ENCODE measurements at places on chromosomes 16 and 17.

- no peak for DNase-seq
These were observed at the start of gene MT1F for GRCh38 chr16:56657555-56658326. MT1F (plus strand) TSS chr16:56657959; CDS start chr16:56658059, 100 bp downstream.

GRCh38 chr17:6328279-6328678 is 106.6 kb downstream of the AIPL1 start:
- no peak for DNase-seq

GRCh38 chr17:17742688-17743390 is 61.6 kb downstream of the RAI1 start:
- DNase-seq, result no peak

DNA sequence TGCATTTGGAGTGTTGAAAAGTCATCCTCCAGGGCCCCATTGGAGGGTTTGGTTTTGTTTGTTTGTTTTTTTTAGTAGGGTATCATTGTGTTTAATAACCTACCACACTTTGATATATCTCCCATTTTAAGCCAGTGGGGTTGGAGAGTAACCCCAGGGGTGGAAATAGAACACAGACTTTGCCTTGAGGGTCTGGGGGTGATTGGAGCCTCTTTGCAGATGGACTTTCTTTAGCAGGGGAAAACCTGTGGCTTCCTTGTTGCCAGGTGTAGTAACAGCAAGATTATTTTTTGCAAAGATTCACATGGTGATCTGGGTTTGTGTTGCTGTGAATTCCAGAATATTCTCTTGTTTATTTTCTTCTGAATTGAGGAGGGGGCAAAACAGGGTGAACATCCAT is 1.5 kb downstream of the ABCC1 start:
- no peak for DNase-seq

DNA sequence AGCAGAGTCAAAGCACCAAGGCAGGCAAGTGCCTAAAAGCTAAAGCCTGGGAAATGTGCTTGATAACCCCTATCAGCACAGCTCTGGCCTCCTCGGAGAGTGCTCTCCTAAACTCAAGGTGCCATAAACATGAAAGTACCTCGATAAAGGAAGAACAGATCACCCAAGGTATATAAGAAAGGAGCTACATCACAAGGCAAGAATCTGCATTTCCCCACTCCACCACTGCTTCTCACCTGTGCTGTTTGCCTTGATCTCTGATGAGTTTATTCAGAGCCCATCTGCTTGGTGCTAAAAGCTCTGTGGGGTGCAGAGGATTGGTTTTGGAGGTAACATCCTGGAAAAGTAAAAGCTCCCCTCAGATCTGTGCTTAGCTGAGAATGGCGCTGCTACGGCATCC is 449.5 kb upstream of the CDH5 start:
- DNase-seq, result no peak

DNA sequence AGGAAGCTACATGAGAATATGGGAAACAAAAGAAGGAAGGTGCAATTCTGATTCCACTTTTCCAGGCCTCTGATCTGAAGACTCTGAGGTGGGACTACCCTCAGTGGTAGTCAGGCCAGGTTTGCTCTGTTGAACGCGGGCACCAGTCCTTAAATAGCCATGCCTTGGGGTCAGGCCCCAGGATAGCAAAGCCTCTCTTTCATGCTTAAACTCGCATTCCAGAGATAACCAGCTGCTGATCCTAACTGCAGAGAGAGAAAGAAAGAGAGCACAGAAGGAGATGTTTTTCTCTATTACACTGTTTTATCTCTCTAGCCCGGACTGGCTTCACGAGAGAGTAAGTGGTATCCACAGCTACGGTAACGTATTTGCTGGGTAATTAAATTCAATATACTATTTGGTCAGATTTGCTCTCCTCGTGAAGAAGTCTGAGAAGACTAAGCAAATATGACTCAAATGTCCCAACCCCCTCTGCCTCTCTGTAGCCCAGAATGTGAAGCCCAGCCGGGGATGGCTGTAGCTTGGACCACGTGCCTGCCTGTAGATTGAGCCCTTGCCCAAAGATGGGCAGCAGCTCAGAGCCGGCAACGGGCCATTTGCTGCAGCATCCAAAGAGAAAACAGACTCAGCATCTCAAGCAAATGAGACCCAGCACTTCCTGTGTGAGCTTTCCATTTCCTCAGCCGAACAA is 122.2 kb downstream of the SMG6 start:
- no peak for DNase-seq

DNA sequence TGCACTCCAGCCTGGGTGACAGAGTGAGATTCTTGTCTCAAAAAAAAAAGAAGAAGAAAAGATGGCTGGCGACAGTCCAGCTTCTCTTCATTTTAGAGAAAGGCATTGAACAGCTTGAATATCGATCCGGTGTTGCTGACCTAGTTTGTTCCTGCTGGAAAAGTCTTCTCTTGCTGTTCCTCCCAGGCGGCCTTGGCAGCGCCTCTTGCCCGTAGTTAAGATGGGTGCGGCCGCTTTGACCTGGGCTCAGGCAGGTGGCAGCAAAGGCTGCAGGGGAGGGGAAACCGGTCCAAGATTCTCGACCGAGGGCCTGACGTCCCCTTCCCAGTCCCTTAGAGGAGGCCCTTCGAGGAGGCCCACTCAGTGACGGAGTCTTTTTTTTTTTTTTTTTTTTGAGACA is 3.8 kb upstream of the ZNF764 start:
- DNase-seq, result no peak

GRCh38 chr17:28018439-28019070 is 23.9 kb upstream of the NLK start:
- DNase-seq, result no peak

- DNase-seq, result no peak
These were observed 403.1 kb upstream of the CDH11 start for GRCh38 chr16:65524997-65525396.

GRCh38 chr16:49453983-49454382 is 80.4 kb downstream of the C16orf78 start:
- no peak for DNase-seq

DNA sequence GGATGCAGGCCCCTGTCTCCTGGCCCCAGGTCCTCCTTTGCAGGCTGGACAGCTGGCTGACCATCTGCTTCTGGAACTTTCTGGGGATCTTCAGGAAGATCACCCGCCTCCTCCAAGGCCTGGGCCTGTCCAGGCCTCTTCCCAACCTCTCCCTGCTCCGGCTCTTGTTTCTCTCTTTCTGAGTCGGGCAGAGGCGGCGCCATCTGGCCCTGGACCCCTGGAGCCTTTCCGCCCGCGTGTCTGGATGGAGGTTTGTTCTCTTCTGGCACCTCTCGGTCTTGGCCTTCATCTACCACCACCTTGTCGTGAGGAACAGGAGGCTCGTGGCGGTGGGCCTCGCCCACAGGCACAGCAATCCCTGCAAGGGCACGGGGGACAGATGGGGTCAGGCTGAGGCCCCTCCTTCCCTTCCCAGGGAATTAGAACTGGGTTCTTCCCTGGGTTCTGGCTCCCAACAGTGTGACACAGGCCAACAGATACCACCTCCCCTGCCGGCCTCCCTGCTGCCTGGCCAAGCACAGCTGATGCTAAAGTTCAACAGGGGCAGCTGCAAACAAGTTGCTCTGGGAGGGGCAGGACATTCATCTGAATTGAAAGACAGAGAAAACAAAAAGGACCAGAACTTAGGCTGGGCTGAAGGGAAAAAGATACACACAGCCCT is 13.3 kb downstream of the NDUFAF8 start:
- DNase-seq, result no peak

- no peak for DNase-seq
These were observed 35.9 kb upstream of the NUDT7 start for GRCh38 chr16:77686385-77686784.

- DNase-seq, result no peak
These were observed 154.0 kb upstream of the ASIC2 start for GRCh38 chr17:33447090-33447489.

DNA sequence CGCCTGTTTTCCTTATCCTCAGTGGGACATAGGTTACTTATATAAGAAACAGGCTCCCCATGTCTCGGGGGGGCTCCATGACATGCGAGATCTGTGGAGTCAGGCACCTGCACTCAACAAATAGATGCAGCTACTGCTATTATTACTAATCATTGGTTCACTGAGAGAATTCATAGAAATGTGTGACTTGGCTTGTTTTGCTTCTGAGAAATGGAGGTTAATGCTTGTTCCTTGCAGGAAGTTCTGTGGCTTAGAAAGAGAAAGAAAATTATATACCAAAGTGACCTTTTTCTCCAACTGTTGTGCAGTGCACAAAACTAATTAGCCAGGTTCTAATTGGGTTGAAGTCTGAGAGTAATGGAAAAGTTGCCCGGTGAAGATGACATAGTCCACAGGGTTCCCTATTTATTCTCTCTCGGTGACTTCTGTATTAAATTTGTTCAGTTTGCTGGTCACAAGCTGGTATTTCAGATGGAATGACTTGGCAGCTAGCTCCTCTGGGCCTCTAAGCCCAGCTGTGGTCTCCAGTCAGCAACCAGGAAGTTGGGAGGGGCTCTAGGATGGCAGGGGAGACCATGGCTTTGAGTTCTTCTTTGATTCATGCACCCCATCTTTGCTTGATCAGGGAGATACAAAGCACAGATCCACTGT is 17.6 kb upstream of the MAF start:
- DNase-seq, result no peak

- no peak for DNase-seq
These were observed 19.0 kb upstream of the GNG13 start for GRCh38 chr16:819336-820043.

DNA sequence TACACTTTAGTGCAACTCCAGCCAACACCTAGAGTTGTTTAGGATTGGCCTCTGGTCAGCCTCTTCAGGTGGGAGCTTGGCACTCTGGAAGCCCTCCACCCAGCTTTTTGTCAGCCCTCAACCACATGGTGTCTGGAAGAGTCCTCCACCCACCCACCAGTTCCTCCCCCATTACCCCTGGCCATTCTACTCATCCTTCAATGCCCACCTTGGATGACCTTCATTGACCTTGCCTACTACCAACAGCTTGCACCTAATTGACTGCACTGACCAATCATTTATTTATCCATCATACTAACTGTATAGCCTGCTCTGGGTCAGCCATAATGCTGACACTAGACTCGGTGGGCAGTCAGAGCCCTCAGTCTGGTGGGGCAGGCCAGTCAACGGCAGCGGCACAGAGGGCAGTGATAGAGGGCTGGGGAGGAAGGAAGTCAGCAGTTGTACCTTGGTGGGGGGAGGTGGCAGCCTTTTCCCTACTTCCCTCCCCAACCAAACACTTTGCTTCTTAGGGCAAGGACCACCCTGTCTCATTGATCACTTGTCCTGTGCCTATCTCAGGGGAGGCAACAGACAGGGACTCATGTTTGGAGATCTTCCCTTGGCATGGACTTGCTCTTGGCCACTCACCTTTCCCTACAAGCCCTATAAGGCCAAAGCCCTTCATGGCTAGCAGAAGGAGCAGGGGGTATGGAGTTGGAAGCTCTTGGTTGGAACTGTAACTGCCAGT is 29.3 kb downstream of the SLC13A5 start:
- no peak for DNase-seq

GRCh38 chr17:20991276-20992037 is 51.4 kb downstream of the USP22 start:
- DNase-seq, result no peak

- DNase-seq, result peak; percentile 51
These were observed 111.4 kb downstream of the UTP18 start for GRCh38 chr17:51371732-51372151.

- DNase-seq, result no peak
These were observed 11.8 kb downstream of the GGA3 start for GRCh38 chr17:75249564-75249963.

DNA sequence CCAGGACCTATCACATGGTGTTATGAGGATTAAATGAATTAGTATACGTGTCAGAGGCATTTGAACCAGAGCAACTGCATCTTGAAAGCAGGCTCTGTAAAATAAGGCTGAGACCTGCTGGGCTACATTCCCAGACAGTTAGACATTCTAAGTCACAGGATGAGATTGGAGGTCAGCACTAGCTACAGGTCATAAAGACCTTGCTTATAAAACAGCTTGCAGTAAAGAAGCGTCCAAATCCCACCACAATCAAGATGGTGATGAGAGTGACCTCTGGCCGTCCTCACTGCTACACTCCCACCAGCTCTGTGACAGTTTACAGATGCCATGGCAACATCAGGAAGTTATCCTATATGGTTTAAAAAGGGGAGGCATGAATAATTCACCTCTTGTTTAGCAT is 71.8 kb downstream of the IRF8 start:
- DNase-seq, result no peak

DNA sequence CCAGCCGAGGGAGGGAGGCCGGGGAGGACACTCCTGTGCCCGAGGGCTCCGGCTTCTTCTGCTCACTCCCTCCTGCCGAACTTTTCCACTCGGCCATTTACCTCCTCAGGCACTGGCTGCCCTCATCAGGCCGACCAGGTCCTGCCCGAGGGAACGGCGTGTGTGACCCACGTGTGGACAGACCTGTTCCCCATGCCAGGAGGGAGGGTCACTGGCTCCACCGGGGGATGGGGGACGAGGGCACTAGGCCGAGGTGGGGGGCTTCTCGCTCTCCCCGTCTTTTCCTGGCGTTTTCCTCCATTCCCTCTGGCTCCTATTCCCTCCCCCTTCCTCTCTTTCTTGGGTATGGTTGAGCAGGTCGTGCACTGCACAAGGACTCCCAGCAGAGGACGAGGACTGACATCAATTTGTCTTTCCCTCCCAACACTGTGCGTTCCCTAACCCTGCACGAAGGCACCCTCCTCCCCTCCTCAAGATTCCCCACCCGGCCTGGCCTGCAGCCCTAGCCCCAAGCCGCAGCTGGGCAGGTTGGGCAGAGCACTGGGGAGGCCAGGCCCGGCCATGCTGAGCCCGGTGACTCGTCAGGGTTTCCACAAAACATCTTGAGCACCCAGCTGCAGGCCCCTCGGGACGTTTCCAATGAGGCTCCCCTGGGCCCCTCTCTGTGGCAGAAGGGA is 3.2 kb upstream of the IL17C start:
- no peak for DNase-seq

DNA sequence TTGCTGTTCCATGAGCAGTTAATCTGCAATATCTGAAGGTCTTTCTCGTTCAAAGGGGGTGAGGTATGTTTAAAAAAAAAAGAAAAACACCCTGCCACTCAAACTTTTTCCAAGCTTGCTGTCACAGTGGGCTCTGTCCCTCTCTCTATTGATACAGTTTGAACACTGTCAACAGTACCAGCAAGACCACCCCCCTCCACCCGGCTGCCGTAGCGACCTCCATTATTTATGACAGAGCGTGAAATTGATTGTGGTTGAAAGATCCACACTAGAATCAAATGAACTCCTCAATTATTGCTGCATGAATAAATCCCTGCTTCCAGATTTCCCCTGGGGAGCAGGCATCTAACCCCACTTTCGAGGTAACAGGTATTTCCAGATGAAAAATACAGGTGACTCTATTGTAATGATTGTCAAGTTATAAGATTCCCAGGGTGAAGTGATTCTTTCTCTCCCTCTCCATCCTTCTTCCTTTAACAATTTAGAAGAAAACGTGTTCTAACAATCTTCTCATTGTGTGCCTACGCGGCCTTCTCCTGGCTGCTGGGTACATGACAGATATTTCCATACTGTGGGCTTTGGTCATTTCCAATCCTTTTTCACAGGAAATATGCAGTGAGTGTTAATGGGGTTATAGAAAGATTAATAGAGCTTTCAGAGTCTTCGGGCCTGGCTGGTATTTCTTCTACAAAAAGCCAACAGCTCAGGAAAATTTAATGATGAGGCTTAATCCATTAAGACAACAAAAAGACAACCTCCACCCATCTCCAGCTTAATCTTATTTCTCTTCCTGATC is 135.7 kb upstream of the C16orf82 start:
- no peak for DNase-seq

Measured in GM20000 (cell line).